Type B pancreatic cell (in vitro differentiated cells): ENCODE measurements at places on chromosomes 11 and 22.

GRCh38 chr11:64654958-64655541, 64.0 kb downstream of the SLC22A12 start:
- no peak for DNase-seq

DNA sequence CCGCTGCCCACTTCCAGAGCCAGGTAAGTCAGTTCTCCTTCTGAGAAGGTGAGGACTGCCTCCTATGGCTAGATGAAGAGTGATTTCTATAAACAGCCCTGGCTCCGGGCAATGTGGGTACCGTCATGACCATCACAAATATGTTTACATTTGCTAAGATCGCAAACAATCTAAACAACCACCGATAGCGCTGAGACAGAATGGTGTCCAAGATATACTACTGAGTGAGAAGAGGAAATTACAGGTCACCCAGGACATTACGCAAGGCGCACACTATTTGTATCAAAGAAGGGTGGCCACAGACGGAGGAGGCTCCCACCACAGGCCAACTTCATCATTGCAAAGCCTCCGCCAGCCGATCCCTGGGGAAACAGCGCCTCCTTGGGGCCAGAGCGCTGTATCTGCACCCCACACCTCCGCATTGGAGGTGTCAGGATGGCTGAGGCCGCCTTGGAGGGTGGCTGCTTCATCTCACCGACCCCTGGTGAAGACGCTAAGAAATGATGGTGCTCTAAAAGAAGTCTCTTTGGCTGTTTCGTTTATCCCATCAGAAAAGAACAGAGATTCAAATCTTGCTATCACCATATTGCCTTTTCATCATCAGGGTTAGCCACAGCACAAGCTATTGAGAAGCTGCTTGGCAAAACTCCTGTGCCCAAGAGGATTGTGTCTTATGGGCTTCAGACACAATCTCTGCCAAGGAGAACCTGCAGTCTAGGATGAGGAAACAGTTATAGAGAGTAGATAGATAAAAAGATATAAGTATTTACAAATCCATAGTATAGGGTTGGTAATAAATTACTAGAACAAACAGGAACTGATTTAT, 12.3 kb upstream of the ASRGL1 start:
- DNase-seq = no peak

DNA sequence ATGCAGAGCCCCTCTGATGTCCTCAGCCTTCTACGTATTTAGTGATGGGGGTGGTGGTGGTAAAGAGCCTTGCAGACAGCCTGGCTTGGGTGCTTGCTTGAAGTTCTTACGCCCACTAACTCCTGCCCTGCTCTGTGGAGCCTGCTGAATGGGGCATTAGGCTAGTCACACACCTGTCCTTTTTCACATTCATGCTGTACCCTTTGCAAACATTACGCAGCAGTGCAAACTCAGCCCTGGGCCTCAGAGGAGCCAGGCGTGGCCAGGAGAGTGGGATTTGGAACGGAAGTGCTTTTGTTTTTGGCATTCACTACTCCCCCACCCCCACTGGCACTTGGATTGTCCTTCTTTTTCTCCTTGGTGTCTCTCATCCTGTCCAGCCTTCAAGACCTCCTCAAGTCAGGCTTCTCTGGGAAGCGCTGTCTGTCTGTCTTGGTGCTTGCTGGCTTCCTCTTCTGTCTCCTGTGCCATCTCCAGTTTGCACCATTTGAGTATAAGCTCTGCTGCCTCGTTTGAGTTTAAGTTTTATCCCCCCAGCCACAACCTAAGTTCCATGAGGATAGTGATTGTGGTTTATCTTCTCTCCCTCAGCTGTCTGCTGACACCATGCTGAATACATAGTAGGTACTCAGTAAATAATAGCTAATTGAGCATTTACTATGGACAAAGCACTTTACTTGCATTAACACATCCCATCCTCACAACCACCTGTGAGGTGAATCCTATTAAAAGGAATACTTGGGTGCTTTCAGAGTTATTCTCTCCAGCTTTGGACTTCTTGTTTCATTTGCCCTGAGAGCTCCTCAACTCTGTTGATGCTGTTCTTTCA, 26.7 kb downstream of the ZBTB16 start:
- DNase-seq = no peak

GRCh38 chr22:17641269-17641668, 2.7 kb downstream of the BCL2L13 start:
- no peak for DNase-seq

GRCh38 chr11:119315131-119316015, 1.6 kb downstream of the MCAM start:
- no peak for DNase-seq

- DNase-seq = no peak
Measured at GRCh38 chr22:20514658-20515406, 7.4 kb downstream of the MED15 start.

DNA sequence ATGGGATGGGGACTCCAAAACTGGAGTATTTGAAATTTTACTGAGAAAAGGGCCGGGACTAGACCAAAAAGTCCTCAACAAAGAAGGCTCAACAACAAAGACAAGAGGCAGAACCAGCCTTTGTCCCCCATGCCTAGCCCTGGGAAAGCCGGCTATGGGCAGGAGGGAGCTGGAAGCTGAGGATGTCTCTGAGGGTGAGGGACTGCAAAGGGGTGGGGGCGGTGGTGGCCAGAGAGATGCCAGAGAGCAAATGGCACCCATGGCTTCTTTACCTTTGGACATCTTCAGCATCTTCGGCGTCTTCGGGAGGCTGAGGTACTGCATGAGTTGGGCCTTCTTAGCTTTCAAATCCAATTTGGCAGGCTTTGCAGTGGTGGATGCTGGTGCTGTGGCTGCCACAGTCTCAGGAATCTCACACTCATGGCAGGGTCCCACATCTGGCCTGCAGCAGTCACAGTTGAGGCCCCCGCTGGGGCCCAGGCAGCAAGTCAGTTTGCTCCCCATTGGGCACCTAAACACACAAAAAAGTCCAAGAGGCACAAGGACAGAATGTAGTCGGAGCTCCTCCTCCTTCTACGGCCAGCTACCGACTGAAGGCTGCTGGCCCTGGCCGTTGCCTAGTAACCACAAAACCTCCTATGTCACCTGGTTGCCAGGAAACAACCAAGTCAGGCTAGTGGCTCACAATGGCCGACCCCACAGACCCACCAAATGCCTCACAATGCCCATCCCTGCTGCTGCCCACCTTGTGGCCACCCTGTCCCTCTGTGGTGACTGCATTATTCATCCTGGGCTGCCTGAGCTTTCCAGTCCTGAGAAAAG, at the start of gene C22orf42:
C22orf42 (minus strand) TSS at position 592 of the 822 bp plus-strand sequence; CDS start at position 504, 88 bp downstream.
- no peak for DNase-seq

GRCh38 chr11:111177037-111177871, 68.3 kb upstream of the POU2AF2 start:
- DNase-seq = no peak

GRCh38 chr11:28976801-28977145, 868.6 kb downstream of the METTL15 start:
- DNase-seq = no peak

- no peak for DNase-seq
Measured at GRCh38 chr11:27868226-27868625, 168.0 kb upstream of the BDNF start.

GRCh38 chr11:63839508-63840355, 822 bp downstream of the MARK2 start:
- DNase-seq = no peak

GRCh38 chr11:59221441-59221840, 8.7 kb upstream of the MPEG1 start:
- no peak for DNase-seq
